IMR-90 (cell line): ENCODE measurements at places on chromosomes 13 and 19. TPM values are rescaled to one million over a fixed set of nuclear protein-coding genes. Genes with fewer than 3 reads are reported as not detected.

- H3K4me3 ChIP-seq = no peak overlapping the region
- H3K4me1 ChIP-seq = no peaks in the 10 kb centered on the region; the same call in 1 of the 2 replicates
- H3K36me3 ChIP-seq = no peaks in the 10 kb centered on the region
- no peak overlapping the region for H3K27ac ChIP-seq
- H3K27me3 ChIP-seq = 0 out of 2 replicates have a peak, but pooled peaks cover 3% of the 10 kb centered on the region
These were observed 101.3 kb downstream of the GNG7 start for GRCh38 chr19:2600914-2601870.

DNA sequence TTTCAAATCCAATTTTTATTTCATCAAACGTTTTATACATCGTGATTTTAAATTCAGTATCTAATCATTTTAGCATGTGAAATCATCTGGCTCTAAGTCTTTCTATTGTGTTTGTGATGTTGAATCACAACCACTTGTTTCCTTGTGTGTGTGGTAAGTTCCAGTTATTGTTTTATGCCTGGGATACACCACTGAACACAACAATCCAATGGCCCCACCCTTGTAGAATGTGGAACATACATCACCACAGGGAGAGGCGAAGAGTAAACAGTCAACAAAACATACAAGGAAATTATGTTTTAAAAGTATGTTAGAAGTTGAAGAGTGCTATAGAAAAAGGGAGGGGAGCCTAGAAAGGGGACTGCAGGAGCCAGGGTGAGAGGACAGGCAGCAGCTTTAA lies 100.5 kb downstream of the EPSTI1 start:
- H3K27ac ChIP-seq = no peak overlapping the region
- no peak for DNase-seq
- H3K4me1 ChIP-seq = peaks cover 7% of the 10 kb centered on the region
- no peaks in the 10 kb centered on the region for H3K36me3 ChIP-seq
- no peak overlapping the region for H3K4me3 ChIP-seq
- H3K27me3 ChIP-seq = no peaks in the 10 kb centered on the region

DNA sequence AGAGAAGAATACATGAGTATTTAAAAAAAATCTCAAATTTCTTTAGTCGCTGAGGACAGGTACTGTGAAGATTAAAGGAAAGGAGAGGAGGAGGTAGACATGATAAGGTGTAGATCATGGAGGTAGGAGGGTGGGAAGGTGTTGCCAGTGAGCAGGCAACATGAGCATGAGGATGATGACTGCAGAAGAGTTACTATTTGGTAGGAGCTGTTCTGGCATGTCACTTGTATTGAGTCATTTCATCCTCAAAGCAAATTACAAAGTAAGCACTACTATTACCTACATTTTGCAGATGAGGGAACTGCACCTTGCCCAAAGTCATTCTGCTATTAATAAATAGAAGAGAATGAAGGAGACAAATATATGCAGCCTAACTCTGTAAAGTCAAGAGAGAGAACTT lies 435.8 kb upstream of the KLF12 start:
- DNase-seq = no peak
- no peaks in the 10 kb centered on the region for H3K36me3 ChIP-seq
- no peak overlapping the region for H3K4me3 ChIP-seq
- H3K27ac ChIP-seq = no peak overlapping the region

DNA sequence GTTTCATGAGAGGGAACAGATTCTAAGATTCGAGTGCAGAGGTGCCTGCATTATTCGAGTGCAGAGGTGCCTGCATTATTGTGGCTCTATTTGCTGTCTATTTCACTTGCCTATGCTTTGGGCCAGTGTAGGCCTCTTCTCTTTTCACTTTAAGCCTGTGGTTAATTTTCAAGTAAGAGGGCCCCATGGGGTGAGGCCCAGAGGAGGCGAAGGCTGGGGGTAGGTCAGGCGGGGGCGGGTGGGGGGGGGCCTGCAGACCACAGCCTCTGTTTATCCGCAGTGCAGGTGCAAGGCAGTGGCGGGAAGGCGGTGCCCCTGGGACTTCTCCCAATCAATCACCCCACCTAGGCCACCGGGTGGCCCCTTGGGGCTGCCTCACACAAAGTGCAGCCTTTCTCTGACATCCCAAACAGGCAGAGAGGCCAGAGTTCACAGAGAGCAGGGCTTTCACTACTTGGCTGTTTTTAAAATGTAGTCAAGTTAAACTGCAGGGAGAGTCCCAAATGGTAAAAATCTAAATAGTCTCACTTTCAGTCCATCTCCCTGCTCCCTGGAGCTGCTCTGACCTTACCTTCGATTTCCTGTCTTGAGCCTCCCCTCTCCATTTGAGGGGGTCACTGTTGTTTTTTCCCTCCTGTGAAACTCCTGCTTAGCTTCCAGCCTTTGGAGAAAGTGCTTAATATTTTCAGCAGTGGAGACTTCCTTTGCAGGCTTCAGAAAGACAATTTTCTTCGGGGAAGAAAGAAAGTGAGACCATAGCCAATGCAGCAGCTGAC lies 249.0 kb downstream of the DLEU7 start:
- peaks cover 43% of the 10 kb centered on the region for H3K27me3 ChIP-seq
- DNase-seq = no peak
- no peak overlapping the region for H3K27ac ChIP-seq
- H3K36me3 ChIP-seq = no peaks in the 10 kb centered on the region

DNA sequence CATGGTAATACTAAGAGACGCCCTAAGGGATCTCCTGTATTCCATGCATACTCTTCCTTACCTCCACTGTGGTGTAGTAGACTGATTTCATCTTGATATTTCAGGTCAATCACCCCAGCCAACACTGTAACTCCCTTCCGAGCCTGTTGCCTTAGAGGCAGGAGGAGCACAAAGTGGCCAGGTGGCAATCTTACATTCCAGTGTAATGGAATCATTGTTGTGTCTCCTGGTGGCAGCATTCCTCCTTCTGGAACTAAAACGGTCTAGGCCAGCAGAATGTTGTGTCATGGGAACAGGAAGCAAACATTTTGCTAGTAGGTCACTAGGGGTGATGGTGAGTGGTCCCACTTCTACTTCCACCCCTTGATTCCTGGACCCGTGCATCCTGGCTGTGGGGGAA lies 405.7 kb upstream of the SLC10A2 start:
- no peak for DNase-seq
- H3K4me1 ChIP-seq = no peaks in the 10 kb centered on the region
- no peak overlapping the region for H3K4me3 ChIP-seq
- no peaks in the 10 kb centered on the region for H3K36me3 ChIP-seq
- H3K27me3 ChIP-seq = no peaks in the 10 kb centered on the region
- H3K27ac ChIP-seq = no peak overlapping the region

DNA sequence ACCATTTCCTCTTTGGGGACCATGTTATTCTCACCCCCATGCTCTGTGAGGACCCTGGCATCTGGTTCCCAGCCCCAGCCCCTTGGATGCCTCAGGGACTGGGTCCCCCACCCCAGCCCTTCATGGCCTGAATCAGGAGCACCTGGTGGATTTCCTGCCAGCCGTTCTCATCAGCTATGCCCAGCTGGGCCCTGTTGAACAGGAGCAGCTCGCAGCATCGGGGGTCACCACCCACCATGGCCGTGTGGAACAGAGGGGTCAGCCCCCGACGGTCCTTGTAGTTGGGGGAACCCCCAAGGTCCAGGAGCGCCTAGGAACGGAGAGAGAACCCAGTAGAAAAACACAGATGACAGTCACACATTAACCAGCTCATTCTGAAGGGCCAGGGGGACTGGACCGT lies 7.8 kb downstream of the SHANK1 start:
- H3K4me1 ChIP-seq = no peaks in the 10 kb centered on the region
- H3K27me3 ChIP-seq = no peaks in the 10 kb centered on the region
- H3K27ac ChIP-seq = no peak overlapping the region
- DNase-seq = no peak
- no peak overlapping the region for H3K4me3 ChIP-seq

DNA sequence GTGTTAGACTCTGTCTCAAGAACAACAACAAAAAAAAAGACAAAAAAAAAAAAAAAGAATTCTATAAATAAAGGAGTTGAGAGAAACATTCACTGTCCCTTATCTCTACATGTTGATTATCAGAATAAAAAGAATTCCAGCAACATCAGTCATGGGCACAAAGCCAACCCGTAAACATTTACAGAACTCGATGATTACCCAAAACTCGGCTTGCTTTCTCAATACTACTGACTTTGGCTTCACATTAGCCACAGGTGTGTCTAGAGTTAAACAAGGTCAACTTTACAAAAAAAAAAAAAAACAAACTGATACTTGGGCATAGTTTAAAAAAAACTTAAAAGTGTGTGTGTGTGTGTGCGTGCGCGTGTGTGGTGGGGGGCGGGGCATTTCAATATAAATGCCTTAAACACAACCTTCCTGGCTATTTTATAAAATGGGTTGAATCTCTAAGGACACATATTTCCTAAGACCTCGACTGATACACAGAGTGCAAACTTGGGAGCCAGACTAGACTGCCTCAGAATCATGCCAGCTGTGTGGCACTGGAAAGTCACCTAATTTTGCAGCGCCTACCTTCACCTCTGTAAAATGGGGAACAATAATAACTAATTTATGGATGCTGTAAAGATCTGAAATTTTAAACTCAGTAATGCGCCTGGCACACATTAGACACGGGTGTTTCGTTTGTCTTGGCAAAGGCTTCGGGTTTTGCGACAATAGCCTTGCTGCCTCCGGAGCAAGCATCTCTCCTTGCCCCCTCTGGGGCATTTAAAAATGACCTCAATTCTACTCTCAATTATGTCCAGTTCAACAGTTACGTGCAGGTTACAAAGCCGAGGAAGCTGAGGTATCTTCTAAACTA lies 922 bp downstream of the EBPL start:
- H3K27me3 ChIP-seq = no peaks in the 10 kb centered on the region
- H3K36me3 ChIP-seq = peaks cover 17% of the 10 kb centered on the region
- peak overlapping the region; percentile 56 for H3K4me3 ChIP-seq
- H3K4me1 ChIP-seq = 0 out of 2 replicates have a peak, but pooled peaks cover 1% of the 10 kb centered on the region
- H3K27ac ChIP-seq = peak overlapping the region; percentile 53

DNA sequence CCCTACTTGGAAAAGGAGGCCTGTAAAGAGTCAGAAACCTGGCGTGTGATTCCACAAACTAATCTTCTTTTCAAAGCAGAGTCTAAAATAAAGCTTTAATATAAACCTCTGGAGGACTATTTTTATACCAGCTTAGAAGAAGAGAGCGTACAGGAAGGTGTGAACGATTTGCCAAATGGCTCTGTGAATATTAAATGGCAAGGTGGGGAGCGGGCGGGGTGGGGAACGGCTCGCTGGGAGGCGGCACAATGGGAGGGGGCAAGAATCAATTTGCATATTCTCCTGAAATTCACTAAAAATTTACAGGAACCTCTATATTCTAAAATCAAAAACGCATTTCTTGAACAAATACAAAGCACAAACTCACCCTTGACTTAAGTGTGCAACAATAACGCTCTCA lies 982 bp downstream of the ZNF780B start:
- H3K4me3 ChIP-seq = peak overlapping the region; percentile 77
- H3K36me3 ChIP-seq = peaks cover 5% of the 10 kb centered on the region
- DNase-seq = no peak
- H3K4me1 ChIP-seq = no peaks in the 10 kb centered on the region

DNA sequence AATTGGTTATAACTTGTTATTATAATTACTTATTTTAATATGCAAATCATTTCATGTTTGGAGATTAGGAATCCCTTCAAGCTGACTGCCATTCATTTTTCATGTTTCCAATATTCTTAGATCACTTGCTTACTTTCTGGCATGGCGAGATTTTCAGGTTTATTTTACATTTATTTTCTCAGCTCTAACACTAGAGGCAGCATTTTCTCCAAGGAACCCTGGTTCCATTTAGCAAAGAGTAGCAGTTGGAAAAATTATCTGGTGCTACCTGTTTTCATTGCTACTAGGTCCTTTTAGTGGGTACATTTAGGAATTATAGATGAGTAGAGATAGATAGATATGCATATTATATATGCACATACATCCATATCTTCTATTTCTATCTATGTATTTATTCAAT lies 90.9 kb upstream of the TRPC4 start:
- no peaks in the 10 kb centered on the region for H3K4me1 ChIP-seq
- H3K27me3 ChIP-seq = no peaks in the 10 kb centered on the region
- peak; percentile 1 for DNase-seq
- no peak overlapping the region for H3K27ac ChIP-seq

- no peaks in the 10 kb centered on the region for H3K27me3 ChIP-seq
- no peak for DNase-seq
- H3K4me3 ChIP-seq = no peak overlapping the region
- H3K36me3 ChIP-seq = no peaks in the 10 kb centered on the region
- no peak overlapping the region for H3K27ac ChIP-seq
These were observed 60.0 kb upstream of the SHISA2 start for GRCh38 chr13:26111797-26112196.

DNA sequence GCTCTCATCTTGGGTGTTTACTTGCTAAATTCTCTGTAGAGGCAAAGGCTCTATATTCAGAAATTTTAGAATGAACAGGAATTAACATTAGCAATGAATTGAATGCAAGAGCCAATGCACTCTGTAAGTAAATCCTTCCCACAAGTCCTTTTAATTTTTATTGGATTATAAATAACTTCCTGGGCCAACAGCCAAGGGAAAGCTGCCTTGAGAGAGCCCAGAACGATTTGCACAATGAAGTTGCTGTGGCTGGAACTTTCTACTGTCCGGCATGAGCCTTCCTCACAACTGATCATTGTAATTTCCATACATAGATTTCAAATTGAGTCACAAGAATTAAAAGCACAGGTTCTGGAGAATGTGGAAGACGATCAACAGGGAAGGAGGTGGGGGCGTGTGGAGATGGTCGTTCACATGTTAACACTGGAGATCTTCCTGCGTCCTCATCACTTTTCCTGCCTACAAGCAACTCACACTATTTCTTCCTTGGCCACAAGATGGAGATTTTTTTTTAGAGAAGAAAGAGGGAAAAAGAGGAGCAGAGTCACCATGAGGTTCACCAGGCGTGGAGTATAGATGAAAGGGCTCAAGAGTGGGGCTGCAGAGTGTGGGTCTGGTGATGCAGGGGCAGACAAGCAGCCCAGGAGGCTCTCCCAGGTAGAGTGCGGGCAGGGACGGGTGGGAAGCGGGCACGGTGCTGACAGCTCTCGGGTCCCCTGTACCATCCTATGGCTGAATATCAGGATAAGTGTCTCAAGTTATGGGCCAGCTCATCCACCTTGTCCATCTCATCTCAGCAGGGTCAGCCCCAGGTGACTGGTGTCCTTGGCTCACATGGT lies 110.7 kb downstream of the SOX1 start:
- H3K27ac ChIP-seq = no peak overlapping the region
- no peaks in the 10 kb centered on the region for H3K36me3 ChIP-seq
- no peak overlapping the region for H3K4me3 ChIP-seq

GRCh38 chr19:1901940-1902404 lies 3.2 kb upstream of the ADAT3 start:
- H3K27ac ChIP-seq = no peak overlapping the region
- H3K4me3 ChIP-seq = no peak overlapping the region
- H3K36me3 ChIP-seq = no peaks in the 10 kb centered on the region
- no peaks in the 10 kb centered on the region for H3K27me3 ChIP-seq

- no peaks in the 10 kb centered on the region for H3K27me3 ChIP-seq
- no peak for DNase-seq
- no peak overlapping the region for H3K4me3 ChIP-seq
- H3K4me1 ChIP-seq = no peaks in the 10 kb centered on the region
- no peaks in the 10 kb centered on the region for H3K36me3 ChIP-seq
These were observed 961.2 kb upstream of the SPRY2 start for GRCh38 chr13:81302125-81302524.

GRCh38 chr19:18202778-18203407 lies 949 bp downstream of the RAB3A start:
- H3K27ac ChIP-seq = peak overlapping the region; percentile 1; the same call in 1 of the 2 replicates
- H3K36me3 ChIP-seq = peaks cover 17% of the 10 kb centered on the region
- H3K4me1 ChIP-seq = peaks cover 14% of the 10 kb centered on the region
- no peaks in the 10 kb centered on the region for H3K27me3 ChIP-seq

GRCh38 chr19:13038306-13039210 lies 43.3 kb downstream of the NFIX start:
- no peaks in the 10 kb centered on the region for H3K27me3 ChIP-seq
- H3K4me3 ChIP-seq = no peak overlapping the region
- 0 out of 2 replicates have a peak overlapping the region, but pooled peaks have one; percentile 16 for H3K27ac ChIP-seq
- H3K4me1 ChIP-seq = peaks cover 54% of the 10 kb centered on the region
- no peak for DNase-seq

SHD gene
- total RNA-seq = not detected in 2 replicates

KRTDAP gene
- total RNA-seq = not detected in 2 replicates

ZNF836 gene
- 4.1 and 5.0 TPM in 2 replicates for total RNA-seq

CACNA1A gene
- 5.3 and 5.9 TPM in 2 replicates for total RNA-seq

ZNF256 gene
- 6.1 and 7.0 TPM in 2 replicates for total RNA-seq

LHB gene
- not detected in 2 replicates for total RNA-seq
